ENCODE measurements at places on chromosomes 13 and 19.

DNA sequence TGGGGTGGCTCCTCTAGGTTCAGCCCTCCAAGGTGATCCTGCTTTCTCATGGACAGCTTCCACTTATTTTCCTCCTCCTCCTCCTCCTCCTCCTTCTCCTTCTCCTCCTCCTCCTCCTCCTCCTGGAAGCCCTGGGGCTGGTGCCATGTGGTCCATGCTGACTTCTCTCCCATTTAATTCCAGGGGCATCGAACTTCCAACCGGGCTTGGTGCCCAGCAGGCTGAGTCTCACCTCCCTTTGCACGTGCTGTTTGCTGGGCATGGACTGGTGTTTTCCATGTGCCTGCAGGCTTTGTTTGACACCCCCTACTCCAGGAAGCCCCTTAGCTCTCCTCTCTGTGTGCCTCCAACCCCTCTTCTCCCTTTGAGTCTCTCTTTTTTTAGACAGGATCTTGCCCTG is 3.7 kb downstream of the MAST3 start:
- DNase-seq, result no peak

DNA sequence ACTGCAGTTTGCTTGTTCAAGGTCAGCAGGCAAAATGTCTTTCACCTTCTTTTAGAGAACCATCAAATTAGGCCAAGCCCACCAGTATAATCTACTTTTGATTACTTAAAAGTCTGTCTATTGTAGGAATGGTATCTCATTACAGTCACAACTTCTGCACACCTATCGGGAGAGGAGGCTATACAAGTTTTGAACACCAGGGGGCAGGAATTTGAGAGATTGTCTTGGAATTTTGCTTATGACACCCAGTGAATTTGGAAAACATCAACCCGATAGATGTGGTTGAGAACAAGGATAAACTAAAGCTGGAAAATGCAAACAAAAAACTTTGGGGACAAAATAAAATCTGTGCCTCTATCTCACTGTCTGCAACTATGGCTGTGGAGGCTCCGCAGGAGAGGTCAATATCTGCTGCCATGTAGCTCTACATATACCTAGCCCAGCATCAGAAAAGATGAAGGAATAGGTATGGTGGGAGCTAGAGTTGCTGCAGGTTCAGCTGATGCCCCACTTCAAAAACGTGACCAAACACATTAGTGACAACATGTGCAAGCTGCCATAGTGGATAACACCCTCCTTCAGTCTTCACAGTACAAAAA is 1299.2 kb upstream of the SPRY2 start:
- no peak for DNase-seq

DNA sequence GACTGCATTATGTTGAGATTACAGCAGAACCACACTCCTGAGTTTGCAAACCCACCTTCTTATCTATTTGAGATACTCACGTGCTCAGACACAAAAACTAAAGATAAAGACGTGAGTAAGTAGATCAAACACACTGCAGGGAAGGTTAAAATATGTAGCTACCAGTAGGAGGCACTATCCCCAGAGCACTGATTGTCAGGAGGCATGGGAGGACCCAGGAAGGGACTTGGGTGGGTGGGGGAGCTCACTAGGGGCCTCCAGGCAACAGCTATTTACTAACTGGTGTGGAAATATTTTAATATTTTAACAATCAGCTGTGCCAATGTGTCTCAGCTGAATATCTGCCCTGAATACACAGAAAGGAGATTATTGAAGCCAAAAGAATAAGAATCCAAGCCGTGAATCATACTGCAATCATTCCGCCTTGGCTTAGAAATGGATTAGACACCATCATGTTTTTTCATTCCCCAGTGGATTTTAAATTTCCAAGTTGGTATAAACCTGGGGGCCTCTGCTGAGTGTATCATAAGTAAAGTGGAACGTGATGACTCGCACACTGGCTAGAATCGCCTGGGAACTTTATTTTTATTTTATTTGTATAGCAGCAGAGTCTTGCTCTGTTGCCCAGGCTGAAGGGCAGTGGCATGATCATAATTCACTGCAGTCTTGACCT is 73.2 kb upstream of the CACNA1A start:
- DNase-seq, result no peak

DNA sequence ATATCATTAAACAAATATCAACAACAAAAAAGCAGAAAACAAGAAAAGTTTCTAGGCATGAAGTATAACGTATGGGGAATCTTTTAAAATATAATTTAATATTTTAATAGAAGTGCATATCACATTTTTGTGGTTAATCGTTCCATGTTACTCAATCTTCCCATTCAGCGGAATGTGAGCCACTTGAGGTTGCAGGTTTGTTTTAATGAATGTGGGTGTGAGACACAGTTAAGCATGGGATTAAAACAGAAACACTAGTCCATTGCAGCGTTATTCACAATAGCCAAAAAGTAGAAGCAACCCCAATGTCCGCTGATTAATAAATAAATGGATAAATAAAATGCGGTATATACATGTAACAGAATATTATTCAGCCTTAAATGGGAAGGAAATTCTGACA is 146.0 kb downstream of the NDFIP2 start:
- DNase-seq, result no peak

DNA sequence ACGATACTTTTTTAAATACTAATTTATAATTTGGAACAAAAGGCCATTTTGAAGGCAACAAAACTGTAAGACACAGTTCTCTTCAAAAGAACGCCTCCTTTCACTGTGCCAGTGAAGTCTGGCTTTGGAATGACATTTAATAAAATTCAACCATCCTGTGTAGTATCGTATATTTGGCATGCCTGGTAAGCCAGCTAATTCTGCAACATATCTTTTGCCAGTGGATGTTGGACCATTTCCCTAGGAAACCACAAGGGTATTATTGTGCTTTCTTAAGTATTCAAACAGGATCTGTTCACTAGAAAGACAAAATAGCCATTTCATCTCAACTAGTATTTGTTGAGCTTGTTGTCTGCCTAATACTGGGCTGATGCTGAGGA is 111.6 kb downstream of the RGCC start:
- no peak for DNase-seq

- no peak for DNase-seq
Measured at GRCh38 chr13:101455863-101456262, 3.4 kb downstream of the ITGBL1 start.

- no peak for DNase-seq
Measured at GRCh38 chr19:50652722-50653121, 3.5 kb downstream of the C19orf81 start.

- DNase-seq, result no peak
Measured at GRCh38 chr19:31969016-31969415, 376.4 kb upstream of the ZNF507 start.

- DNase-seq, result no peak
Measured at GRCh38 chr13:33450956-33451709, 165.6 kb upstream of the STARD13 start.

DNA sequence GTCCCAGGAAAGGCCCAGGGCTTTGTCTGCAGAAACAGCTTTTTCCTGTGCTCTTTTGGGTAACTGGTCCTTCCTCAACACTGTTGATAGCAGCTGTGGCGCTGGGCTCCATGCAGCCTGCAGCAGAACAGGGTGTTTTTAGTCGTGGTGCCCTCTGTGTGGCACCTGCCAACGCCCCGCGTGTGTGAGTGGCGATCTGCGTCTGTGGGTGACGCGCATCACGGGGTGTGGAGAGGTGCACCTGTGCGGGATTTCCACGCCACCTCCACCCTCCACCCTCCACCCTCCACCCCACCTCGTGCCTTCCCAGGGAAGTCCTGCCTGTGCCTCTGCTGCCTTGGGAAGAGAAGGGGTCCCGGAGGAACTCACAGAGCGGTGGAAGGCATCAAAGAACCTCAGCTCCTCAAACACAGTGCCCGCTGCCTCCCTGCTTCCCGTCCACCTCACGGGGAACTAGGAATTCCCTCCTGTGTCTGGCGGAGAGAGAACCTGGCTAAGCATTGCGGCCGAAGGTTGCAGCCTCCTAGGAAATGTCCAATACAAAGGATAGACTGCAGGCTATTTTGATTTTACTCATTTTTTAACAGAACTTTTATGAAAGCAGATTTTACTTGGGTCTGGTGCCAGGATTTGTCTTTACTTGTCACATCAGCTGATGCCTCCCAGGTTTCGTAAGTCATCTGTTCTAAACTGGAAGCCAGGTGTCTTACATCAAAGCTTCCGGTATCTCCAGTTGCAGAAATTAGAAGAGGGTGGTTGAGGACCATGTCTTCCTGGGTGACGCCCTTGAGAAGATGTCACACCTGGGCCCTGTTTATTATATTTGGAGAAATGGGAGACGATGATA is 84.0 kb downstream of the ATP11A start:
- no peak for DNase-seq

GRCh38 chr19:42140125-42140754 is 8.0 kb upstream of the POU2F2 start:
- DNase-seq, result no peak

DNA sequence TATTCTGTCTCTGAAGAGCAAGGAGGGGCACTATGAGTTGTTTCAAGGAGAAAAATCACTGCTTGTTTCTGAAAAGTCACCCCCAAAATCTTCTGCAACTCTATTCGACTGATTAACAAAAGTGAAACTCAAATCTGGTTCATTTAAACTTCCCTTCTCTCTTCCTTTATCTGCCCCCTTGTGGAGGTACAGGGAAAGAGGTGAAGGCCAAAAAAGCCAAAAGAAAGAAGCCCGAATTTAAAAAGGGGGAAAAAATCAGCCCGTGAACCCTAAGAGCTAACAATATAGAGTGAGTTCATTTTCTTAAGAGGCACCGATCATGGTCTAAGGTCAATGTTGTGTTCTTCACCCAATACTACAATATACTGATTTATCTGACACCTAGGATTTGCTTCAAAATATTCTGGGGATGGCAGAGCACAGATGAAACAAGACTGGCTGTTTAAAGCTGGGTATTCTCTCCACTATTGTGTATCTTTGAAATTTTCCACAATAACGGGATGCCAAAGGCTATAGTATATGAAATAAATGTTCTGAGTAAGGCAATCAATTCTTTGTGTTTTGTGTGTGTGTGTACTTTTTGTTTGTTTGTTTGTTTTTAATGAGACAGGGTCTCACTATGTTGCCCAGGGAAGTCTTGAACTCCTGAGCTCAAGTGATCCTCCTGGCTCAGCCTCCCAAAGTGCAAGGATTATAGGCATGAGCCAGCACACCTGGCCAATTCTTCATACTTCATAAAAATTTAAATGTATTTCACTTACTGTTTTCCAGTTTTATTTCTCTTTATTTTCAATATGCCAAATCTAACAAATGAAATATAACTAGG is 55.0 kb upstream of the EEF1AKMT1 start:
- DNase-seq, result no peak

Measured in stimulated activated CD8-positive, alpha-beta memory T cell treated with anti-CD3 and anti-CD28 coated beads, Interleukin-4, amount 100 ng/mL, for 1 hour (primary cell).